ENCODE measurements at places on chromosomes 1 and 21.

GRCh38 chr1:3026581-3027391 is 5.5 kb downstream of the ACTRT2 start:
- no peak for DNase-seq

- no peak for DNase-seq
Observed at GRCh38 chr1:2540816-2541492, 10.9 kb upstream of the HES5 start.

DNA sequence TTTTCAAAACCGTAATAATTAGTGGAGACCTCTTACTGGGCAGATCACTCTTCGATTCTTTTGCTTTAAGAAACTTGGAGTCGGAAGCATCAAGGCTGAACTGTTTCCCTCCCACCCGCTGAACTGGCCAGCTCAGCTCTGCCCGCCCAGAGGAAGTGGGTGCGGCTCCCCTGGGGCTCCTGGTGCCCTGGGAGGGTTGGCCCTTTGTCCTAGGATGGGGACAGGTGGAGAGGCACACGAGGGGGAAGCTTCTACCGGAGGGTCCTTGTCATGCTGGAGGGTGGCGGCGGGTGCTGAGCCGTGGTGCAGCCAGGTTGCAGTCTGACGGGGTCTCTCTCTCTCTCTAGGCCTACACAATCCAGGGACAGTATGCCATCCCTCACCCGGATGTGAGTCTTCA is 64.3 kb upstream of the COL6A1 start:
- no peak for DNase-seq

DNA sequence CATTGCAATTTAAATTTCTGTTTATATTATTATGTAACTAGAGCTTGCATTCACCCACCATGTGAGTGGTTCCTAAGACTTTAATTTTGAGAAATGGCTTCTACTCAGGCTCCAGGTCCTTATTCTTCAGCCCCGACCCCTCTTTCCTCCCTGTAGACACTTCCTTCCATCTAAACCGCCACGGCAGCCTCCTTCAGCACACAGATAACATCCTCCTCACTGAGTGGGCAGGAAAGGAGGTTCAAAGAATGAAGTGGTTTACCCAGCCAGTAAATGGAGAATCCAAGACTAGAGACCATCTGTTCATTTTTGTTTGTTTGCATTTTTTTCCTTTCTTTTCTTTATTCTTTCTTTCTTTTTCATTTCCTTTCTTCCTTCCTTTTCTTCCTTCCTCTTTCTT is 37.1 kb upstream of the SOD1 start:
- DNase-seq: no peak

GRCh38 chr21:31647650-31648049 is 11.8 kb upstream of the SOD1 start:
- DNase-seq: no peak

- no peak for DNase-seq
Observed at GRCh38 chr1:202148391-202148790, 3.9 kb upstream of the ARL8A start.

GRCh38 chr1:62726011-62726442 is 37.8 kb upstream of the DOCK7 start:
- DNase-seq: no peak

DNA sequence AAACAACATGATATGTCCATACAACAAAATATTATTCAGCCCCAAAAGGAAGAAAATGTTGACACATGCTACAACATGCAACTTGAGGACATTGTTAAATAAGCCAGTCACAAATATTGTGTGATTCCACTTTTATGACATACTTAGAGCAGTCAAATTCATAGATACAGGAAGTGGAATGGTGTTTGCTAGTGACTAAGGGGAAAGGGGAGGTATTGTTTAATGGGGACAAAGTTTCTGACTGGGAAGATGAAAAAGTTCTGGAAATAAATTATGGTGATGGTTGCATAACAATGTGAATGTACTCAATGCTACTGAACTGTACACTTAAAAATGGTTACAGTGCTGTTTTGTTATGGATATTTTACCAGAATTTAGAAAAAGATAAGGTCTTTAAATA is 77.7 kb downstream of the RHOU start:
- no peak for DNase-seq

DNA sequence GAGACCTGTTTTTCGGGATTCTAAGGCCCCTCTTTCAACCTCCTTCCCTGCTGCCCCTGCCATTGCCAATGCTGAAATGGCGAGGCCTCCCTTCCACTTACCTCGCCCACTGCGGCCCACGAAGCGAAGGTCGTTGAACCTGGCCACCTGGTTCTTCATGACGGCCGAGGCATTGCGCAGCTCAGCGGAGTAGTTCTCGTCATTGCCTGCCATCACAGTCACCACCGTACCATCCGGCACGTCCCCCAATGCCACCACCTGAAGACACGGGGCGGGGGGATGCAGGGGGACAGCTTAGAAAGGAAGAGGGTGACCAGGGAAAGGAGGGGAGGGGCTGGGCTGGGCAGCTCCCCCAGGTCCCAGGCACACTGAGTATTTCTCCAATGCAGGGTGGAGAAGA is 2.6 kb downstream of the RUNX3 start:
- no peak for DNase-seq

GRCh38 chr1:243474906-243475305 is 219.1 kb downstream of the SDCCAG8 start:
- no peak for DNase-seq

DNA sequence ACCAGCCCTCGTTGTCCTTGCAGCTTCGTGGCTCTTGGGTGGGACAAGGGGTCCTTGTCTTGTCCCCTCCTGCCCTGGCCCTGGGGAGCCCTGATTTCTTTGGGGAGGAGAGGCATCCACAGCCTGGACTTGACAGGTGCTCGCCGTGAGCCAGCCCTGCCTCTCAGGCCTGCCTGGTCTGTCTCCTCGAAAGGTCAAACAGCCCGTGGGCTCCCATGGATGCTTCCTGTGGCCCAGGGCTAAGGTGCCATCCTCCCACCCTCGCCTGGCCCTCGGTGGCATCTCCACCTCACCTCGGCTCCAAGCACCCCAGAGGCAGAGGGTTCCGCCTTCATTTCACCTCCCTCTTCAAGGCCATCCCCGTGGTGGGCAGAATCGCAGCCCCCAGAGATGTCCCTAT is 9.0 kb downstream of the LRRC3 start:
- DNase-seq: no peak

DNA sequence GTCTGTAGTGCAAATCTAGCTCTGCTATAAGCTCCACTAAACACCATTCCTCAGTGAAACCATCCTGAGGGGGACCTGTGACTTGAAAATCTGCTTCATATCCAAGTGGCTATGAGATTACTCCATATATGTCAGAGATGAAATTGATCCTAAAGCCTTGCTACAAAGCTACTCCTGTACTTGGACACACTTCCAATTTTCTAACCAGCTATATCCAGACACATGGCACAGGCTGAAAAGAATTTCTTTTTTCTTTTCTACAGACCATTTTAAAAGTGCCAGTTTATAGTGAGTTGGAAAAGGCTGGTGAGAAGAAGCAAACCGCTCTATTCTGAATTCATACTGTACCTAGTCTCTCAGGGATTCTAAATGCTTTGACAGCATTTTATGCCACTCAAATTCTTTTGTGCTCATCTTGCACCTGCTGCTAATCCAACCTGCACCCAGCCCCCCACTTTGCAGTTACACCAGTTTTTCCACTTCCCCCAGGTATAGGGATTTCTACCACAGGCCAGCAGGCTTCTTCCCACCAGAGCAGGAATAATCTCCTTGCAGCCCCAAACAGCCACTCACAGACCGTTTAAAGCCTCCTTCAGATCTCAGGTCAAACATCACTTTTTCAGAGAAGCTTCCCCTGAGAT is 112.5 kb downstream of the RERE start:
- DNase-seq: no peak

- no peak for DNase-seq
Observed at GRCh38 chr1:230696722-230697437, 17.0 kb downstream of the AGT start.

GRCh38 chr21:44868707-44869106 is 4.8 kb downstream of the PTTG1IP start:
- DNase-seq: no peak

DNA sequence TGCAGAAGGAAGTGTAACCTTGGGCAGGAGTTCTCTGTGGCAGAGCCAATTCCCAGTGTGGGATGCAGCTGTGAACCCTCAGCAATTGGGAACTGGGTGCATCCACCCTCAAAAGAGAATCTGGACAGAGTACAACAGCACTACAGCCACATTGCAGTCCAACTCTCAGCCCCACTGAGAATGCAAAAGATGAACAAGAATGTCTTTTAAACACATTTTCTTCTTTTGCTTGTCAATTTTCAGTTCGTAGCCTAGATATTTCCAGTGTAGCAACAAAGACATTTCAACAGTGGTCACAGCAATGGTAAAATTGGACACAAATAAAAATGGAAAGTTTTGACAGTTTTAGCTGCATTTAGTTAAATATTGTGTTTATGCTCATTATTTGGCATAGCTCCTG is 114.0 kb upstream of the APP start:
- DNase-seq: no peak

- no peak for DNase-seq
Observed at GRCh38 chr1:232293361-232293760, 336.6 kb downstream of the SIPA1L2 start.

- no peak for DNase-seq
Observed at GRCh38 chr1:53314096-53314495, 13.8 kb downstream of the LRP8 start.

GRCh38 chr1:56202796-56203492 is 376.4 kb downstream of the PLPP3 start:
- DNase-seq: no peak

- DNase-seq: no peak
Observed at GRCh38 chr1:220544901-220545303, 17.0 kb downstream of the MARK1 start.

GRCh38 chr1:97392701-97393100 is 528.1 kb downstream of the DPYD start:
- DNase-seq: no peak

DNA sequence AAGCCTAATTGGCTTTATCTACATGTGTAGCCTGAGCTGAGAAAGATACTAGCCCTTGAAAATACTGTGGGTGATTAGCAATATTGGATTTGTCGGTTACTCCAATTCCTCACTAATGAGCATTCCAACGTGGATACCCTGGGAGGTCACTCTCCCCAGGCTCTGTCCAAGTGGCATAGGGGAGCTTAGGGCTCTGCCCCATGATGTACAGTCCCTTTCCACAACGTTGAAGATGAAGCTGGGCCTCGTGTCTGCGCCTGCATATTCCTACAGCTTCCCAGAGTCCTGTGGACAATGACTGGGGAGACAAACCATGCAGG is 2.6 kb downstream of the RCC1 start:
- peak; percentile 34 for DNase-seq

DNA sequence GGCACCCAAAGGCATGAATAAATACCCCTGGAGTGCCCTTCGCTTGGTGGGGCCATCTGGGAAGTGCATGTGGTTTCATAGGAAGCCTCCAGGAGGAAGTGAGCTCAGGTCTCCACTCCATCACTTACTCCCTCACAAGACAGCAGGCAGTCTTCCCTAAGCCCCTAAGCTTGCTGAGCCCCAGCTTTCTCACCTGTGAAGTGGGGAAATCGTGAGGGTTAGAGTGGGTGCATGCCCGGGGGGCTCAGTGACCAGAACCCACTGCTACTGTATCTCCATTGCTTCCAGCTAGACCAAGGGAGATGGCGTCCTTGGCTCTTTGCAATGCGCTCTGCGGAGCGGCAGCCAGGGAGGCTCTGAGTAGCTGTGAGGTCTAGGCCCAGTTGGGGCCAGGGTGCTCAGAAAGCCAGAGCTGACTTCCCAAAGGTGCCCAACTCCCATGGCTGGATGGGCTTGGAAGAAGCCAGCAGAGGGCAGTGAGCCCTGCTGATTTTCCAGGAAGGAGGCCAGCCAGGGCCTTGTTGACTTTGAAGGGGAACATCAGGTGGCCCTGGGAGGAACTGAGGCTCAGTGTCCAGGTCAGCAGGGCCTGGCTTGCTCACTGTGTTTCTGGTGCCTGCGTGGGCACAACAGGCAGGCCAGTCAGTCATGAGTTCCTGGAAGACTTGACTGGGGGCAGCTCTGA is 27.3 kb downstream of the CDCP2 start:
- no peak for DNase-seq

GRCh38 chr1:94038511-94038910 is 82.4 kb downstream of the ABCA4 start:
- no peak for DNase-seq

DNA sequence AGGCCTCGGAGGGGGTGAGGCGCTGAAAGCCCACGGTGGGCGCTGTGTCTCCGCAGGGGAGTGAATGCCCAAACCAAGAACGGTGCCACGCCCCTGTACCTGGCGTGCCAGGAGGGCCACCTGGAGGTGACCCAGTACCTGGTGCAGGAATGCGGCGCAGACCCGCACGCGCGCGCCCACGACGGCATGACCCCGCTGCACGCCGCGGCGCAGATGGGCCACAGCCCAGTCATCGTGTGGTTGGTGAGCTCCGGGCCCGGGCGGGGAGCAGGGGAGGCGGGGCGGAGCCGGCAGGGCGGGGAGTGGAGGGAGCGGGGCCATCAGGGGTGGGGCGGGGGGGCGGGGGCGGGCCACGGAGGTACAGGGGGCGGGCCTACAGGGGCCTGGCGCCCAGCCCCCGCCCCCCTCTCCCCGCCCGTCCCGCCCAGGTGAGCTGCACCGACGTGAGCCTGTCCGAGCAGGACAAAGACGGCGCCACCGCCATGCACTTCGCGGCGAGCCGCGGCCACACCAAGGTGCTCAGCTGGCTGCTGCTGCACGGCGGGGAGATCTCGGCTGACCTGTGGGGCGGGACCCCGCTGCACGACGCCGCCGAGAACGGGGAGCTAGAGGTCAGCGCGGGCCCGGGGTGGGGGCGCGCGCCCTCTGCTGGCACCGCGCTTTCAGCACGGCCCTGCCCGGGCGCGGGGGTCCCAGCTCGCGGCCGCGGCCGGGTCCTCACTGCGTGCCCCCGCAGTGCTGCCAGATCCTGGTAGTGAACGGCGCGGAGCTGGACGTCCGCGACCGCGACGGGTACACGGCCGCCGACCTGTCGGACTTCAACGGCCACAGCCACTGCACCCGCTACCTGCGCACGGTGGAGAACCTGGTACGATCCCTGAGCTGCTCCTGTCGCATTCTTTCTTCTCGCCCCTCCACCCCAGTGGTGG is 15.9 kb downstream of the ESPN start:
- DNase-seq: peak; percentile 77

GRCh38 chr1:54474310-54475251 is 68.4 kb upstream of the SSBP3 start:
- DNase-seq: peak; percentile 40

GRCh38 chr1:103529746-103530145 is 4.2 kb downstream of the RNPC3 start:
- DNase-seq: peak; percentile 64

Data from activated naive CD4-positive, alpha-beta T cell treated with anti-CD3 and anti-CD28 coated beads, Interleukin-2, amount 50 U/mL, for 16 hours (primary cell).